NCI-H1930 (cell line): ENCODE measurements at places on chromosomes 4 and X.

GRCh38 chr4:53026233-53026632, 164.1 kb downstream of the RASL11B start:
- DNase-seq, result no peak

GRCh38 chrX:43939187-43939926, 33.8 kb downstream of the NDP start:
- DNase-seq, result no peak

GRCh38 chr4:17437396-17437795, 74.5 kb downstream of the QDPR start:
- DNase-seq, result no peak

DNA sequence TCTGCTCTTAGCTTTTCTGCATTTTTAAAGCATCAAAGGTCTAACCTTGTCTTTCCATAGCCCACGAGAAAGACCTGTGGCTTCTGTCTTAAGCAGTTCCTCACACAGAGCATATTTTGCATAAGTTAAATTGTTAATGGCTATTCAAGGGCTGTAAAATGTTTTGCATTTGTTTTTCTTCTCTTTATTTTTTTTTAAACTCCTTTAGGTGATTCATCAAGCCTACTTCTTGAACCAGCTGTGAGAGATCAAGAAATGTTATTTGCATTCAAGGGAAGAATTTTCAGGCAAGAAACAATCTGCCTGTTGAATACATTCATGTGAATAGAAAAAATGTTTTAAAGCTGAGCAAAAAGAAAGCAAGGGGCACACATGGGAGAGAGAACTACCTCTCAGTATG, 423.8 kb upstream of the FRG1 start:
- DNase-seq, result no peak

DNA sequence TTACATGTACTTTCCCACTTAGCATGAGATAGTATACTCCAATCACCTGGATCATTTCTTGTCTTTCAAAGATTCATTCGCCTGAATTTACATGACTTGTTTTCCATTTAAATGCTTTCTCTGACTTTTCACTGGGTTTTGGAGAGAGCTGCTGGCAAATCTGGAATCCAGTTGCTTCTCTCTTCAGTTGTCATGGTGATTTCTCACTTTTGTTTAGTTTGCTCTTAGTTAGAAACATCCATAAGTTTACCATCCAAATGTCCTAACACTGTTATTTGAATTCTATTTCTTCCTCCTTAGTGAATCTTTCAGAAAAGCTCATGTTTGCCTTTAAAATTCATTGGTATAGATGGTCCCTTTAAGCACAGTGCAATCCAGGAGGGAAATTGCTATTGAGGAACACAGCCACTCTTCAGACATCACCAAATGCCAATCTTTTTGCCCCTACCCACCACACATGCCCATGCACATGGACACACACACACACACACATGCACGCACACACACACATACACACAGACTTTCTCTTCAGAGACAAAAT, 51.7 kb downstream of the REELD1 start:
- DNase-seq, result no peak

- DNase-seq, result no peak
These were observed 95.5 kb downstream of the SOWAHB start for GRCh38 chr4:76802236-76803021.

DNA sequence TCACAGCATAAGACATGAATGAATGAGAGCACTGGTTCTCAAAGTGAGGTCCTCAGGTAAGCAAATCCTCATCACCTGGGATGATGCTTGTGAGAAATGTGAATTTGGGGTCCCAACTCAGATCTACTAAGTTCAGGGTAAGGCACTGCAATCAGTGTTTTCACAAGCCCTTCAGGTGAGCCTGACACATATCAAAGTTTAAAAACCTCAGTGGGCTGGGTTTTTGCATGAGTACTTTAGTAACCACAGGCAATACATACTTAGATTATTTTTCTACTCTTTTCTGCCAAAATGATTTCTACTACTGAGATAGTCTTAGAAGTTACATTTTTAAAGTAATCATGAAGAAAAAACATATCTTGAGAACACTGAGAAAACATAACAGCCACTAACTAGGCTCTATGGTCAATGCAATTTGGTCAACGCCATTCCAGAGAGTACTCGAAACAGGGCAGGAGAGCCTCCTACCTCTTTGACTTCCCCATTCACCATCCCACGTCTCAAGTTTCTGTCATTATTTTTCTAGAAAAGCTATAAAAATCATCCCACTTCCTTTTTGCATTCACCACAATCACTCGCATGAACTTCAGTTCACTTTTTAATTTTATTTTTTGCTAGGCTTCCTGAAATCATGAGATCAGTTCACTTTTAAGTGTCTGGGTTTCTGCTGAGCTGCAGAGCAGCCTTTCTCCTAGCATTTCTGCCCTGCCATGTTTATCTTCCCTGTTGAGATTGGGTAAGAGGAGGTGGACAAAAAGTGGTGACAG, 73.8 kb downstream of the MFAP3L start:
- DNase-seq, result no peak

DNA sequence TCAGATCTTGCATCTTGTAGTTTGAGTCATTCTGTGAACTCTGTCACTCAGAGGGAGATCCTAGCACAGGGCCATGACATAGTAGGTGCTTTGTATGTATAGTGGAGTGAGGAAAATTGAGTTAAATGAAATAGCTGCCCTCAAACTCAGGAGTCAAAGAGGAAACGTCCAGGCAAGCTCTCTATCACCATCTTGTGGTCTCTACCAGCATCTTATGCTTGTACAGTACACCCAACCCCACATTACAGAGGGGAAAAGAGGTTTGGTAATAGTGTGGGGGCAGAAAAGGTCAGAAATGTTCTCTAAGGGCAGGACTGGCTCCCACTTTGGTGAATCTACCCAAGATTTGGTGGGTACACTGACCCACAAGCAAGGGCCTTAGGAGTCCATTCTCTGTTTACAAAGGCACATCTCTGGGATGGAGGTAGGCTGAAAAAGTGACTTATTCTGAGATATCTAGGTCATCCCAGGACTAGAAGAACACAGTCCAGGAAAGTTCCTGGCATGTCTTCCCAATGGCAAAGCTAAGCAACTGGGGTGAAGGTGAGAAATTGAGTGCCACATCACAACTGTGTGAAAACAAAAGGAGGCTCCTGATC, 131.8 kb downstream of the OR13H1 start:
- DNase-seq, result no peak

DNA sequence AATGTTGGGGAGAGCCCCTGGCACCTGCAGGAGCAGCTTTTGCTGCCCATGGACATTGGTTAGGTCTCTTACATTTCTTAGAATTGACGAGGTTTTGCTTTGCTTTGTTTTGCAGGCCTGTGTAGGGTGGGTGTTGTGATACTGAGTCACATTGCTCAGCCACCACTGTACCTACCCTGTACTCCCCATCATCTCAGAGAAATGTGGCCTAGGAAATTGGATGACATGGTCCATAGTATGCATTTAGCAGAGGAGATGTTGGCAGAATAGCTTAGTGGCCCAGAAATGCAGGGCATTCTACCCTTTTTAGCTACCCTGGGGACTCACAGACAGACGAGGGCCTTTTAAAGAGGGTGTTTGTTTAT, 43.7 kb downstream of the IL21 start:
- DNase-seq, result no peak

DNA sequence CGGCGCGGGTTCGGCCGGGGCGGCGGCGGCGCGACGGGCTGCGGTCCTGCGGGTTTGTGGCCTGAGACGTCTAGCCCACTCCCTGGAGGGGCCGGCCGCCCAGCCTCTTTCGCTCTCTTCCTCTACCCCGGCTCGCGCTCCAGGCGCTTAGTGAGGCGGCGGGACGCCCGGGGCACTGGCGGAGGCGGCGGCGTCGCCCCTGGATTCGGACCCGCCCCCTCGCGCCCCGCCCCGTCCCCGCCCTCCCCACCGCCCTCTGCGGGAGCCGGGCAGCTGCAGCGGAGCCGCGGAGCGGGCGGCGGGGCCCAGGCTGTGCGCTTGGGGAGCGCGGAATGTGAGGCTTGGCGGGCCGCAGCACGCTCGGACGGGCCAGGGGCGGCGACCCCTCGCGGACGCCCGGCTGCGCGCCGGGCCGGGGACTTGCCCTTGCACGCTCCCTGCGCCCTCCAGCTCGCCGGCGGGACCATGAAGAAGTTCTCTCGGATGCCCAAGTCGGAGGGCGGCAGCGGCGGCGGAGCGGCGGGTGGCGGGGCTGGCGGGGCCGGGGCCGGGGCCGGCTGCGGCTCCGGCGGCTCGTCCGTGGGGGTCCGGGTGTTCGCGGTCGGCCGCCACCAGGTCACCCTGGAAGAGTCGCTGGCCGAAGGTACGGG, at the start of gene BMP2K:
BMP2K (plus strand) TSS at position 272 of the 650 bp plus-strand sequence; CDS start at position 466, 194 bp downstream.
- DNase-seq, result peak; percentile 64

GRCh38 chrX:116306218-116306617, 130.2 kb upstream of the SLC6A14 start:
- DNase-seq, result no peak

DNA sequence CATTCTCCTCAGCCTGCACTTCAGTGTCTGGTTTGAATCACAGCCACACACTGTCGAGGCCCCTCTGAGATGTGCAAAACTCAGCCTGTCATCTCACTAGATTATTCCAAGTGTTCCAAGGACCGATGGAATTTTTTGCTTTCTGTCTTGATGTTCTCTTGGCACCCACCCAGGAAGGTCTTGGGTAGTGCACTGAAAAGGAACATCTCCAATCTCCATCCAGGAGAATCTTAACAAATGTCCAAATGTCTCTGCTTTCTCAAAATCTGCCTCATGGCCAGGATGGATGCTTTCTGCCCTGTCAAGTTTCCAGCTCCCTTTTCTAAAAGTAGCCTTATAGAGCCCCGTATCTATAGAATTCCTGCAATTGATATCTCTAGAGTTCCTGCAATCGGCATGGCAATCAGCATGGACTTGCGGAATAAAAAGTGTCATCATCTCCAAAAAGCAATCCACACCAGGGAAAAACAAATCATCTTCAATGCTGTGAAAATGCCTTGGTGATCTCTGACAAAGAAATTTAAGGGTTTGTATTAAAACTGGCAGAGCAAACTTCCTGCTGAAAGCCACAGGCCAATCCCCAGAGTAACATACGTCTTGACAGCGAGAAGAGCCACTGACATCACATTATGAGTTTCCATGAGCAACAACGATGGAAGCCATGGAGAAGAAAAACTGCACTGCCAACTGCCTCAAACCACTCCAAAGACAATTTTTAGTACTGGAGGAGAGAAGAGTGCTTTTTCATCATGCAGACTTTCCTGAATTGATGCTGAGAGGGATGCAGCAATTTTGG, 215.3 kb upstream of the FAM9B start:
- DNase-seq, result no peak

DNA sequence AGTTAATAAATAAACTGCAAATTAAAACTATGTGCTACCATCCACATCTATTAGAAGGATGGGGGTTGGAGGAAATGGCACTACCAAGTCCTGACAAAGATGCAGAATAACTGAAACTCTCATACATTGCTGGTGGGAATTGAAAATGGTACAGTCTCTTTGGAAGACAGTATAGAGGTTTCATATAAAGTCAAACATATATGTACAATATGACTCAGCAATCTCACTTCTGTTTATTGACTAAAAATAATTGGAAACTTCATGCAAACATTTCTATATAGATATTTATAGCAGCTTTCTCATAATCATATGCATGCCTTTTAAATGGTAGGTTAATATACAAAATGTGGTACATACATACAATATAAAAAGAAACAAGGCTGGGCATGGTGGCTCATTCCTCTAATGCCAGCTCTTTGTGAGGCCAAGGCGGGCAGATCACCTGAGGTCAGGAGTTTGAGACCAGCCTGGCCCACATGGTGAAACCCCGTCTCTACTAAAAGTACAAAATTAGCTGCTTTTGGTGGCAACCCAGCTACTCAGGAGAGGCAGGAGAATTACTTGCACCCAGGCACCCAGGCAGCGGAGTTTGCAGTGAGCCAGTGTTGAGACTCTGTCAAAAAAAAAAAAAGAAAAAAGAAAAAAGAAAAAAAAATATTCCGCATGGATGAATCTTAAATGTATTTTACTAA, 225.0 kb upstream of the CXXC4 start:
- no peak for DNase-seq

DNA sequence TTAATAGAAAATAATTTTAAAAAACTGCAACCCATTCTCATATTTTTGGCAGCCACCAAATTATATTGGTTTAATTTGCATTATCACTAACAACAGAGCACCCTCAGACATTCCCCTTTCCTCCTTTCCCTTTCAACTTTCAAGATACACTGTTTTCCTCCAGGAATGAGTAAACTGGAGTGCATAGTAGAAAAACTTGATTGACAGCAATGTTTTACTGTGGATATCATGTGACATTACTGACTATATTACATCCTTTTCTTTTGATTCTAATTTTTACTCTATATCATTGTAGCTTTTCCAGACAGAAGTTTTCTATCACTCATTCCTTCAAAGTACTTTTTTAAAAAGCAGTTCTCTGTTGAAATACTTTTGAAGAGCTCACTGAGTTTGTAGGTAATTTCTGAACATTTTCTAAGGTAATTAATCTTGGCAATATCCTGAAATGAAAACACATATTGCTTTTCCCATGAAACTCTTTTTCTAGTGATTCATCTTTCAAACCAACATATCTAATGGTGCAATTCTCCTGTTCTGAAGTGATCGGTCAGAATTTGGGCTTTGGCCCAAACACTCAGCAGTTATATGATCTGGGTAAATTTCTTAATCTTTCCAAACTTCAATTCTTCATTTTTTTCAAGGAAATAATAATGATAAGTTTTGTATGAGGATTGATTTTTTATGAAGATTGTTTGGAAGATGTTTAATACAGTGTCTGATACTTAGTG, 920.4 kb upstream of the EPHA5 start:
- no peak for DNase-seq

- no peak for DNase-seq
These were observed 495.9 kb downstream of the SPRY1 start for GRCh38 chr4:123892368-123892976.

DNA sequence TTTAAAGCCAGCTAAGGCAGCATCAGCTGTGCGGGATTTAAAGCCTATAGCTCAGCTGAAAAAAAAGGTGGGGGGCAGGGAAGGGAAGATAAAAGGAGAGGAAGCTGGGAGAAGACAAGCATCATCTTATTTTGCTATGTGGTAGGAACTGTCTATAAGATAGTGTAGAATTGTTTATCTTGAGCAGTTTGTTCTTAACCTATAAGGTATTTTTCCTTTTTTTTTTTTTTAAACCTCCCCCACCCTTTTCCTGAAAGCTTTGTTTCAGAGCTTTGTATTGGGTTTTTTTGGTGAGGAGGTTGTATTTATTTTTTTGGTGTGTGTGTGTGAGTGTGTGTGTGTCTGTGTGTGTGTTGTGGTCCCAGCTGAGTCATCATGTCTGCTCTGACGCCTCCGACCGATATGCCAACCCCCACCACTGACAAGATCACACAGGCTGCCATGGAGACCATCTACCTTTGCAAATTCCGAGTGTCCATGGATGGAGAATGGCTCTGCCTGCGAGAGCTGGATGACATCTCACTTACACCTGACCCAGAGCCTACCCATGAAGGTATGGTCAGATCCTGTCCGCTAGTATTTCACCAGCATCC, 531 bp downstream of the RUFY3 start:
- peak; percentile 15 for DNase-seq
